H1 (cell line): ENCODE measurements at places on chromosomes 6 and 20. TPM values are rescaled to one million over a fixed set of nuclear protein-coding genes. Genes with fewer than 3 reads are reported as not detected.

GRCh38 chr20:40869218-40870147 lies 159.1 kb upstream of the TOP1 start:
- H3K27me3 ChIP-seq = no peaks in the 10 kb centered on the region
- H3K4me3 ChIP-seq = no peak overlapping the region
- H3K27ac ChIP-seq = no peak overlapping the region
- no peak for DNase-seq
- no peaks in the 10 kb centered on the region; the same call in 1 of the 2 replicates for H3K4me1 ChIP-seq

Gene PPP1R3G
- 0.09 TPM in 1 of 2 replicates, not detected in the other for total RNA-seq

- H3K4me3 ChIP-seq = no peak overlapping the region
- no peak overlapping the region for H3K27ac ChIP-seq
- H3K36me3 ChIP-seq = no peaks in the 10 kb centered on the region
- no peak for DNase-seq
Measured at GRCh38 chr20:38932457-38933120, 6.4 kb downstream of the FAM83D start.

DNA sequence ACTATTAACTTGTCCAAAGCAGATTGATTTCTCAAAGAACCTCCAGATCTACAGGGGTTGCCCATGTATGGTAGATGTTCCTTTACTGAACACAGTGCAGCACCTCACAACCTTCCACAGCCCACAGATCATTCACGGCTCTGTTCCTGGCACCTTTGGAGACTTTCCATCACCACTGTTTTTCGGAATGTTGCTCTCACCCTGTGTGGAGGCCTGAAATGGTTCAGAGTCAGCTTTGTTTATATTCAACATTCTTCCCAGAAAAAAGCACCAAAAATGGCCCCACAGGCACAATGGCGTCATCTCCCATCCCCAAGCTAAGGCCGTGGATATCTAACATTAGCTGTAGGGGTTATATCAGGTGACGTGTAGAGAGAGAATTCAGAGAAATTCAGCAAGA lies 74.7 kb downstream of the DHX35 start:
- H3K36me3 ChIP-seq = peaks cover 11% of the 10 kb centered on the region; the same call in 1 of the 2 replicates
- H3K27me3 ChIP-seq = no peaks in the 10 kb centered on the region
- no peak overlapping the region for H3K4me3 ChIP-seq
- DNase-seq = no peak
- no peaks in the 10 kb centered on the region for H3K4me1 ChIP-seq

GRCh38 chr20:38141889-38142494 lies 23.1 kb downstream of the TGM2 start:
- no peak for DNase-seq
- no peaks in the 10 kb centered on the region for H3K36me3 ChIP-seq
- H3K27me3 ChIP-seq = no peaks in the 10 kb centered on the region
- no peak overlapping the region for H3K4me3 ChIP-seq

Gene HELZ2
- 17.5 and 18.2 TPM in 2 replicates for total RNA-seq

Gene CITED2
- 89.1 and 97.1 TPM in 2 replicates for total RNA-seq

DNA sequence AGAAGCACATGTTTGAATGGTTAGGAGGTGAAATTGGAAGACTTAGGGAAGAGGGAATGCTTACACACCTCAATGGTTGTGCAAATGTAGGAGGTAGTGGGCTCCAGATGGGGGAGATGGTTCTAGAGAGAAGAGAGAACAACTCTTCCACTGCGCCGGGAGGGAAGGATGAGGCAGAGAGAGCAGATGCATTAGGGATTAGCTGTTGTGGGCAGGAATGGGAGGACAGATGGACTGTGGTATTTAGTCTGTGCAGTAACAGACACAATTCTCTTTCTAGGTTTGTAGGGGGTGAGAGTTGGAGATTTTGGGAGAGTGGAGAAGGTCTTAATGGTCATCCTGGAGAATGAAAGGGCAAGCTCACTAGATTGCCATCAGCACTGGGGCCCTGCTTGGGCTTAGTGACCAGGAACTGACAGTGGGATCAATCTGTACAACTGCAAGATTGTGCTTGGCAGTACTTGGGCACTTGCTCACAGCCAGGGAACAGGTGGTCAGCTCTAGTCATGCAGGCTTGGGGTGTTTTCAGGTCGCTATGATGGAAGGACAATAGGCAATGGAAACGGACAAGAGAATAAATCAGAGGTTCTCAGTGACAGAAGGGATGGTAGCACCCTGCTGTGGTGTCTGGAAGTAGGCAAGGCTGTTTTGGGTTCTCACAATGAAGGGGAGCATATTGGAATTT lies 182.0 kb upstream of the MYLIP start:
- no peak overlapping the region for H3K4me3 ChIP-seq
- no peak overlapping the region for H3K27ac ChIP-seq
- no peak for DNase-seq
- H3K36me3 ChIP-seq = no peaks in the 10 kb centered on the region

DNA sequence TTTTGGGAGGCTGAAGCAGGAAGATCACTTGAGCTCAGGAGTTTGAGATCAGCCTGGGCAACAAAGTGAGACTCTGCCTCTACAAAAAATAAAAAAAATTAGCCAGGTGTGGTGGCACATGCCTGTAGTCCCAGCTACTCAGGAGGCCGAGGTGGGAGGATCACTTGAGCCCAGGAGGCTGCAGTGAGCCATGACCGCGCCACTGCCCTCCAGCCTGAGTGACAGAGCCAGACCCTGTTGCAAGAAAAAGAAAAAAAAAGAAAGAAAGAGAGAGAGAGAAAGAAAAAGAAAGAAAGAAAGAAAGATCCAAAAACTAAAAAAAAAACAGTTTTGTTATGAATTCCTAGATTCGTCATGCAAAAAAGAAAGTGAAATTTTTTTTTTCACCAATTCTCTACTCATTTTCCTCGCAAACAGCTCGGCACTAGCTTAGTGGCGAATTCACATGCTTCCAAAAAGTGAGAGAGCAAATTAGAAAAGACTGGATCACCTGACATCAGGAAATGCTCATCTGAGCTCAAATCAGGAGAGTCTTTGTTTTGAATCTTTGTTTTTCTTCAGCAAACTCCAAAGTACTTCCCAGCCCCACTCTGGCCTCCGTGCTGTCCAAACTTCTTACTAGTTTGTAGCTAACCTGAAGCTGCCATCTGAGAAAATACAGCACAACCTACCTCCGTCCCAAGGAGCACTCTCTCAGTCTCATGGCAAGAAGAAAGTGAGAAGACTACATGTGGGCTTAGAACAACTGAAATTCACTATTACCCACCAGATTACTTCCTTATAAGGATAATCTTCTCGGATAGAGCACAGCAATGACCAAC lies 27.0 kb downstream of the IPCEF1 start:
- no peak overlapping the region for H3K4me3 ChIP-seq
- no peak overlapping the region for H3K27ac ChIP-seq
- peaks cover 3% of the 10 kb centered on the region; the same call in 1 of the 2 replicates for H3K4me1 ChIP-seq
- H3K36me3 ChIP-seq = no peaks in the 10 kb centered on the region

Gene MOXD1
- 1.4 and 1.6 TPM in 2 replicates for total RNA-seq

Gene MCHR2
- not detected in 2 replicates for total RNA-seq

Gene FAM209B
- total RNA-seq = 0.82 TPM in 1 of 2 replicates, not detected in the other

Gene VSX1
- not detected in 2 replicates for total RNA-seq

DNA sequence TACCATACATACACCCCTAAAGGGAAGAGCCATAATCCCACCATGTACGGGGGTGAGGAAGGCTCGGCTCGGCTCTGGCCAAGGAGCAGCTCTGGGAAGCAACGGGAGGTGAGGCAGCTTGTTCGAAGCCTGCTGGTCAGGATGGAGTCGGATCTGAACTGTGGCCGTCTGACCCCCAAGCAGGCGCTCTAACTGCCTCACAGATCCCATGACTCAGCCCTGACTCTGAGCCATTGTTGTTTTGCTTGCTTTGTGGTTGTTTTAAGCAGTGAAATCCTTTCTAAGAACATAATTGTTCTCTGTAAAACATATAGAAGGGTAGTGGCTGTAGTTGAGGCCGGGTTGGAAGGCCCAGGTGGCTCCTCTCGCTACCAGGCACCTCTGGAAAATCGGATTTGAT lies 10.9 kb downstream of the C6orf132 start:
- H3K27ac ChIP-seq = no peak overlapping the region
- no peaks in the 10 kb centered on the region for H3K27me3 ChIP-seq
- H3K36me3 ChIP-seq = peaks cover 25% of the 10 kb centered on the region
- DNase-seq = no peak
- no peak overlapping the region for H3K4me3 ChIP-seq

Gene CLDN20
- total RNA-seq = not detected in 2 replicates
